ENCODE measurements at places on chromosomes 11 and 22.
A peak's percentile ranks its signal among the peaks of the same experiment; 100 is the strongest.

- no peak for DNase-seq
These were observed 36.0 kb downstream of the COMMD9 start for GRCh38 chr11:36253238-36253637.

GRCh38 chr11:44535191-44535980 is 30.1 kb upstream of the CD82 start:
- no peak for DNase-seq

GRCh38 chr22:20206709-20207215 is 55.9 kb upstream of the CCDC188 start:
- DNase-seq, result peak; percentile 29

- DNase-seq, result no peak
These were observed 16.0 kb downstream of the OOSP3 start for GRCh38 chr11:59894616-59895015.

GRCh38 chr11:78417175-78417887 is at the start of gene GAB2:
TSS of gene GAB2 (minus strand) at chr11:78417820. CDS start at chr11:78417720, 100 bp downstream.
- DNase-seq, result no peak

DNA sequence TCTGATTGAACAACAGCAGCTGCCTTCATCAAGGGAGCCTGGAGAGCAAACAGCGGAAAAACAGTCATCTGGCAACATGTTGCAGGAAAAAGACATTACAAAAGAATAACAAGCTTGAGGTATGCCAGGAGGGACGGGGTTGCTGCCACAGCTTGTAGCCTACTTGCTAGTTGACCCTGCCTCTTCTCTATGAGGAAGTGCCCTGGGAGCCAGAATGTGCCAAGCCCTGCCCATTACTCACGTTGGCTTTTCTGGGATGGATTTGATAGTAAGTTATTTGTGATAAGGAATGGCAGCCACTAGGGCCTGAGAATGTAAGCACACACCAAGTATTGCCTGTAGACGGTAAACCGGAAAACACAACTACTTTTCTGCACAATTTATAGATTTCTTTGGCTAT is 113.5 kb upstream of the KIRREL3 start:
- no peak for DNase-seq

DNA sequence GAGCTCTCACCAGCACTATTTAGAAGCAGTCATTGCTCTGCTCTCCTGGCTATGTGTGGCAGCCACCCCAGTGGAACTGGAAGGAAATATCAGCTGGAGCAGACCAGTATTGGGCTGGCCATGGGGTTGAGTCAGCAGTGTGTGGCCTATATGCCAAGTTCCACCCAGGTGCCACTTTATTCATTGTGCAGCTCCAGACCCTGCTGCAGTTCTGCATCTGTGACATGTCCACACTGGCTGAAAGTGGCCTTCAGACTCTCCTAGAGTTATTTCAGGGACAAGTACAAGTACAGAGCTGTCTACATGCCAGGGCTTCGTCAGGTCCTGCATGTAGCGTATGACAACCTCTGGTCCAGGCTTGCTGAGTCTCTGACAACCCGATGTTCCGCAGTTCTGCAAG is 55.2 kb downstream of the CABIN1 start:
- DNase-seq, result no peak

DNA sequence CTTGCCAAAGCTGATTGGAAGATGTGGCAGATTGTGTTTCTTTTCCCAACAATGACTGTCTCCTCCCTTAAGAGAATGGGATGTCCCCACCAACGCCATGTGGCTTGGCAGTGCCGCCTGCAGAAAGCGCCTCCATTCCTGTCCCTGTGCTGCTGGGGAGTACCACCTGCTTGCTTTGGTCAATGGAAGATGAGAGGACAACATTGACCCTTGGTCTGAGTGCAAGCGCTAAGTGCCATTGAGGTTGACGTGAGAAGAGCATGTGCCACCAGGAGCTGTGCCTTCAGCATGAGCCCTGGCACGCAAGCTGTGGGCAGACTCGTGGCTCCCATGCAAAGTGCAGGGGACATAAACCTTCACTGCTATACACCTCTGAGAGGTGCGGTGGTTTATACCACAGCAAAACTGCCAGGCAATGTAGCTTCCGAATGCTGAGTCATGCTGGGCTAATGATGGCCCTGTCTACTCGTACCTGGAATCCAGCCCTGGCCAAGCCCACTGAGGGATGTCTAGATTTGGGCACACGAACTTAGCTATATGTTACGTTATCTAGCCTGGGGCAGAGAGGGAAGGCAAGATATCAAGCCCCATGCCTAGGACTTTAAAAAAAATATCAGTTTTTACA is 41.9 kb downstream of the MYEOV start:
- DNase-seq, result no peak

DNA sequence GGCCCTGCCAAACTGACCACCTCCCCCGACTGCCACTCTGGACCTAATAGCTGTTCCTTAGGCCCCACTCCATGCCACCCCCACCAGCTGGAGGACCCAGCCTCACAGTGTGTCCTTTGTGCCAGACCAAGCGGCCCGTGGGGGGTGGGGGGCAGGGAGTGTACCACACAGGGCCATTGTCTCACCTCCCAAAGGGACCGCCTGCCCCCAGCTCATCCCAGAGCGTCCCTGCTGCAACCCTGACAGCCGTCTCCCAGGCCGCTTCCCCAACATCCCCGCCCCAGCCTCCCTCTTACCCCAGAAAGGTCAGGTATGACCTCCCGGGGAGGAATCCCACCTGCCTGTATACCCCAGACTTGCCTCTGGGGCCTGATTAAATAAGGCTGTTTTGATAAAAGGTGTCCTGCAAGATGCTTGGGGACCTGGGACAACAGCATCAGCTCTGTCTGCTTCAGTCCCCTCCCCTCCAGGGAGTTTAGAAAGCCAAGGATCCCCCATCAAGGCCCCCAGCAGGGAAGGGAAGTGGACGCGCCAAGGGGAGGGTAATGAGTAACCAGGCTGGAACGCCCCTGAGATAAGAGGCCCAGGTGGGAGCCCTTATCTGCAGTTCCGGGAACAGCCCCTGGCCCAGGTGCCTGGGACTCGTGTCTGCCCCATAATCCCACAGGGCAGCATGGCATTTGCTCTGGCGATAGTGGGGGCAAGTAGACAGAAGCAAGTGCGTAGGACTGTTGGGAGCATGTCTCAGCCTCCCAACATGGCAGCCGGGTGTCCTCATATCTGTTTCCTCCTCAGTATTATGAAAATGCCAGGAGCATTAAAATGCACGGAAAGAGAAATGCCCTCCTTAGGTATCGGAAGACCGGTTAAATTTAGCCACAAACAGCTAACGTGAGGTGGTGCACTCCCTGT is 9.0 kb downstream of the CDC42EP1 start:
- no peak for DNase-seq

- no peak for DNase-seq
These were observed 26.9 kb upstream of the HTR3A start for GRCh38 chr11:113947994-113948393.

DNA sequence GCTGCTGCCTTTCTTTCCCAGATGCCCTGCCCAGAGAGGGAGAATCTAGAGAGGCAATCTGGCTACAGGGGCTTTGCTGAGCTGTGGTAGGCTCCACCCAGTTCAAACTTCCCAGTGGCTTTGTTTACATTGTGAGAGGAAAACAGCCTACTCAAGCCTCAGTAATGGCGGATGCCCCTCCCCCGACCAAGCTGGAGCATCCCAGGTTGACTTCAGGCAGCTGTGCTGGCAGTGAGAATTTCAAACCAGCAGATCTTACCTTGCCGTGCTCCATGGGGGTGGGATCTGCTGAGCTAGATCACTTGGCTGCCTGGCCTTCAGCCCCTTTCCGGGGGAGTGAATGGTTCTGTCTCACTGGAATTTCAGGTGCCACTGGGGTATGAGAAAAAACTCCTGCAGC is 12.2 kb downstream of the BDNF start:
- no peak for DNase-seq

- peak; percentile 31 for DNase-seq
These were observed 8.4 kb upstream of the MMP12 start for GRCh38 chr11:102883141-102883540.

DNA sequence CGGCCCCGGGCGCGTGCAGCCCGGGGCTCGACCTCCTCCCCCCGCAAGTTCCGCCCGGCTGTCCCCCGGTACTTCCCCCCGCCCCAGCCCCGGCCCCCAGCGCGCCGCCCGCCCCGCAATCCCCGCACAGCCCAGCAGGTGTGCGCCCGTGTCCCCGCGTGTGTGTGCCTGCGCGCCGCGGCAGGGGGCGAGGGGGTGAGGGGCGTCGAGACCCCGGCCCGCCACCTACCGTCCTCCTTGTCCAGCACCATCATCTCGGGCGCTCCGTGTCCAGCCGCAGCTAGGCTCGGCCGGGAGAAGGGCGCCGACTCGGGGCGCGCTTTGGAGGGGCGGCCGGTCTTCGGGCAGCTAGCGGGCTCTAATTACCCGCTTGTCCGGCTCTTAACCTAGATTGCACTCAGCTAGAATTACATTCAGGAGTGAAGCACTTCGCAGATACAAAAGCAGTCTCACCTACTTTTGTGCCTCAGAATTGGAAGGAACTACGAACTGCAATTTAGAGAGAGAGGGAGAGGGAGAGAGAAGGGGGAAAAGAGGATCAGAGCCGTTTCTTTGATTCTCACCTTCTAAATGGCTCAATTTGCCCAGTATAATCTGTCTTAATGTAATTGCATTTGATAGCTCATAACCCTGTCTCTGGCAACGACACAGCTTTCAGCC is 439 bp downstream of the LMO1 start:
- DNase-seq, result no peak

DNA sequence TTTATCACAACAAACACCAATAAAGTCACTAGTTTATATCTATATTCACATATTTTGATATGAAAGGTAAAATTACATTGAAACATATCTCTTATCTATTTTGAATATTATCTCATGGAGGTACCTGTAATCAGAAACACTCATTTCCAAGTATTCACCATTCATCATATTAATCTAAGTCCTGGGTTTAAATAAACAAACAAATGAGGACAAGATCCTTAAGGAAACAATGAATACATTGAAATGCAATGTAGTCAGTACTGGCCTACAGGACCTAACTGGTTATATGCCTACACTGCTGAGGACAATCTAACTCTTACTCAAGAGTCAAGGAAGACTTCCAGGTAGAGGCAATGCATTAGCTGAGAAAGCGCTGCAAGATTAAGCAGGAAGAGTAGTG is 1411.9 kb upstream of the RAG2 start:
- DNase-seq, result no peak

DNA sequence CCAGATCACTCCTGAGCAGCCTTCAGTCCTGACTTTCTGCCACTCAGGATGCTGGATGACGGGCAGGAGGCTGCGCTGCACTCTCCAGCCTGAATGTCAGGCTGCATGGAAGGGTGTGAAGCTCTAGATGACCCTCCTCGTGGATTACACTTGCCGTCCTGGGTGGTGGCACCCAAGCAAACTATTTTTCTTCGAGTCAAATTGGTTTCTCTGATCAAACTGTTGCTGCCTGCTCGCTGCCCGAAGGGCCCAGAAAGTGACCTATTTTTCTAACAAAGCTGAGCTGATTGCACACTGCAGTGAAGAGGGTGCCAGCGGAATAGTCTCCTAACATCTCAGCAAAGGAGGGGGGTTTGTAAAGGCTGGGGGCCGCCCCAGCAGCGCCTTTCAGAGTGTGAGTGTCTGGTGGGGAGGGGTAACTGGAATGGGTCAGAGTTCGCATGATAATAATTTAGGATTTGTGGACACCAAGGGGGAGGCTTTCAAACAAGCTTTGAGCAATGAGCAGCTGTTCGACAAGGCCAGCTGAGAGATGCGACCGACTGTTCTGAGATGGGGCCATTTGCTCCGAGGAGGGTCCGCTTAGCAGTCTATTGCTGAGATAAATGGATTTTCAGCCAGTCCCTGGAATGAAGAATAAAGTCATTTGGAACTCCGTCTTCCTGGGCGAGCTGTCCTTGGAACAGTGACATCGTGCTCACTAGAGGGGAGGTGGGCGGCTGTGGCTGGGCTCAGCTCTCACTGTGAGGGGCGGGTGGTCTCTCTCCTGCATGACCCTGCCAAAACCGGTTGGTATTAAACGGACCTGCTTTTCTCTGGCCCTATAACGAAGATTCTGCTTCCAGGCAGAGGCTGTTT is 537.6 kb downstream of the BRD1 start:
- no peak for DNase-seq

- no peak for DNase-seq
These were observed 225.8 kb upstream of the KIRREL3 start for GRCh38 chr11:127226380-127226779.

DNA sequence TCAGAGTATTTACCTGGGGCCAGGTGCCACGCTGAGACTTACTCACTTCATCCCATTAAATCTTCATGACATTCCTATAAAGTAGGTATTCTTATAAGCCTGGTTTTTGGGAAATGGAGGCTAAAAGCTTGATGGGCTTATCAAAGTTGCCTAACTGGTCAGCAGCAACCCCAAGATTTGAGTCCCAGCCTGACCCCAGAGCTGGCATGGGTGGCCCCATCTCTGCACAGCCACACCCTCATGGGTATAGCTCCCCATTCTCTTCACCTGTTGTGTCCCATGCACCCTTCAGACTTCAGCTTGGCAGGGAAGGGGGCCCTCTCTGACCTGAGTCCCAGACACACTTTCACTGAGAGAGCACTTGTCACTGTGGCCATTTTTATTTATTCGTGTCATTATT is 37.4 kb upstream of the TP53I11 start:
- no peak for DNase-seq

- DNase-seq, result no peak
These were observed 16.2 kb upstream of the LDLRAD3 start for GRCh38 chr11:35927682-35928081.

GRCh38 chr11:31826536-31827438 is 15.7 kb upstream of the PAX6 start:
- DNase-seq, result no peak

DNA sequence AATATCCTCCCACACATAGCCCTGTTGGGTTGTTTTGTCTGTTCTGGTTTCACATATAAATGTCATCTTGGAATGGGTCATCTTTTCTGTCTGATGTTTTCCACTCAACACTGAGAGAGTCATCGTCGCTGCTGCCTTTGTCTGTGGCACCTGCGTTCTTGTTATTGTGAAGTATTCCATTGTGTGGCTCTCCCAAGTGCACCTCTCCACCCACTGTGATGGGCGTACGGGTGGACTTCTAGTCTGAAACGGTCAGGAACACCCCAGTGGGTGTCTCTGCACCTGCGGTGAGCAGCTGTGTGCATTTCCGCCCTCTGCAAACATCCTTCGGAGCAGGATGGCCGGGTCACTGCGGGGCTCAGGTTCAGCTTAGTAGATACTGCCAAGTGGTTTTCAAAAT is 34.5 kb upstream of the RTL6 start:
- DNase-seq, result no peak

DNA sequence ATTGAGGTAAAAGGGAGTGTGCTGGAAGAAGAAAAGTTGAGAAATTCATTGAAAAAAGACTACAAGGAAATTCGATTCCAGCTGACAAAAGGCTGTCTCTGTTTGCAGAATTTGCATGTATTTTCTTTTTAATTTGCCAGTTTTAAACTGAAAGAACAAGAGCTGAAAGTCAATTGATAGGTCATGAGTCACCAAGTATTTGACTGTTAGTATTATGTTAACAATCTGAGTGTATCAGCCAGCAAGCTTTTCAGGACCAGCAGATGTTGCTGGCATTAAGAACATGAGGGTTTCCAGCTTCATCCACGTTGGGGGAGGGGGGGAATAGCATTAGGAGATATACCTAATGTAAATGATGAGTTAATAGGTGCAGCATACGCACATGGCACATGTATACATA is 726.7 kb downstream of the METTL15 start:
- DNase-seq, result no peak

All from activated CD4-positive, alpha-beta T cell treated with anti-CD3 and anti-CD28 coated beads, Interleukin-10, Interleukin-2, amounts not matched to agents 100 ng/mL and 50 ng/mL, durations not matched to agents 16 hours and 8 hours (primary cell).